ENCODE measurements at places on chromosomes 11 and 22.
A peak's percentile ranks its signal among the peaks of the same experiment; 100 is the strongest.

- DNase-seq, result no peak
Measured at GRCh38 chr22:43853328-43853931, 8.9 kb downstream of the SULT4A1 start.

- DNase-seq, result no peak
Measured at GRCh38 chr22:40241200-40241763, 63.6 kb downstream of the TNRC6B start.

DNA sequence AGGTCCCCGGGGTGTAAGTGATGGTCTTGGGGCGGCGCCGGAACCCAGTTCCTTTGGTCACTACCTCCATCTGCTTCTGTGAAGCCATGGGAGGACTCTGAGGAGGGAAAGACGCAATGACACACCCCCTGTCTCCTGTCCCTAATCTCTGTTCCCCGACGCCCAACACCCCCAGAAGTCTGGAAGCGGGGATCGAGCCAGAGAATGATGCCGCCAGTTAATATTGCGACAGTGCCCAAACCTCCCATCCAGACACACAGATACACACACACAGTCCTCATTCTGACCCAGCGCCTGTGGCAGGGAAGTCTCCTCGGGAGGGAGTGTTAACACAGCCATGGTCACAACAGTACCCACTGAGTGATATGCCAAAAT is 352 bp downstream of the C22orf23 start:
- no peak for DNase-seq

- no peak for DNase-seq
Measured at GRCh38 chr11:17376493-17376892, 12.0 kb downstream of the KCNJ11 start.

- no peak for DNase-seq
Measured at GRCh38 chr22:22022255-22022840, 39.8 kb upstream of the TOP3B start.

DNA sequence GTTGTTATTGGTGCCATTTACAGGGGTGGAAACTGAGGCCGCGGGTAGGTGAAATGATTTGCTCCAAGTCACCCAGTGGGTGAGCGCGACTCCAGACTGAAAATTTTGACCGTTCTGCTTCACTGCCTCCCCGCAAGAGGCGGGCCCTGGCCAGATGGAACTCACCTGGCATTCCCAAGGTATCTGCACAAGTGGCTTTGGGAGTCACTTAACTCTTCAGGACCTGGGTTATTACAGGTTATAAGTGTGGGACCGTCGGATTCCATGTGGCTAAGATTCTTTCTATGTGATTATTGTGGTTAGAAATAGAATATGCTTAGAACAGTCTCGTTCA is 598 bp downstream of the CABIN1 start:
- no peak for DNase-seq

GRCh38 chr11:5204787-5205186 is 4.3 kb upstream of the OR51V1 start:
- DNase-seq, result no peak

GRCh38 chr11:66728693-66729385 is at the start of gene SPTBN2:
Gene SPTBN2 (minus strand): TSS chr11:66729216. CDS start chr11:66721240, 7,976 bp downstream.
- DNase-seq, result peak; percentile 52

- DNase-seq, result no peak
Measured at GRCh38 chr11:3000032-3000961, 8.2 kb upstream of the NAP1L4 start.

All from NCI-H524 treated with DMSO at 0.1 percent for 48 hours (cell line).